NT2/D1 (cell line): ENCODE measurements at places on chromosomes 6 and 20.

DNA sequence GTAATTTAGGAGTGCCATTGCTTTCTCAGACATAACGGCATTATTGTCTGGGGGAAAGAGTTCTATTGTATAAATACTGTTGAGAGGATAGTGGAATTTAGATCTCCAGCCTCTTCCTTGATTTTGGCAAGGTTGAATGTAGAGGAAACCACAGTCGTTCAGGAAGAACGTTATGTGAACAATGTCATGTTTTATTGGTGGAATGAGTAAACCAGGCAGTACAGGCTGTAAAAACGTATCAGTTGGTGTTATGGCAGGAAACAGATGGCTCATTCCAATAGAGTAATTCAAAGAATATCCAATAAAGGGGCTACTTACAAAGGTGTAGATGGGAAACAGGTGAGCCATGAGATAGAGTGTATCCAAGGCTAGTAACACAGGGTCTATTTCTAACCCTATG is 123.6 kb upstream of the SLC35B3 start:
- DNase-seq: no peak

- DNase-seq: no peak
Measured at GRCh38 chr20:57814529-57814928, 104.7 kb upstream of the PMEPA1 start.

DNA sequence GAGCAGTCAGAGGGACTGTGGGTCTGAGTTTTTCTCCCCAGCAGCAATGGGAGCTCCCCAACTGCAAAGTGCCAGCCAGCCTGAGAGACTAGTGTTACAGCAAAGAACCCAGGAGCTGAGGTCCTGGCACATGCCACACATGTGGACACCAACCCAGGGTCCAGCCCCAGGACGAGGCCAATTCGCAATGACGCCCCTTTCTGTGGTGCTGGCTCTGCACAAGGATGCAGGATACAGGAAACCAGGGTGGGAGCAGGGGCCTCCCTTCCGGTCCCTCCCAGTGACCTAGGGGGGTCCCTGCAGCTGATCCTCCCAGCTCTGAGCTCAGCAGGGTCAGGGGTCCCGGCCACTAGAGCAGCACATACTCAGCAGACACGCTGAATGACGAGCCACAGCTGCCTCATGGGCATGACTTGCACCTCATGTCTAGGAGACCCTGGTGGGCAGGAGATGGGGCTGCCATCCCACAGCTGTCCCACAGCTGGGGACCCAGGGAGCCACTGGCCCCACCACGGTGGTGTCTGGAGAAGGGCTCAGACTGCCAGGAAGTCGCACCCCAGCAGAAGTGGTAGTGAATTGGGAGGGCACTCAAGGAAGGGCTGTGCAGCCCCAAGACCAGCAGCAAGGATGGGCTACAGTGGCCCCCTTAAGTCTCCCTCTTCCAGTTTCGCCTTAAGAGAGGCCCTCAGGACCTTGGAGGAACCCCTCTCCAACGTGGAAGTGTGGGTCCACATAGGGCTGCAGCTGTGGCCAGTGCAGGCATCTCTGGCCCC is 3.6 kb downstream of the ARFRP1 start:
- DNase-seq: no peak

GRCh38 chr6:135990439-135990838 is 138.9 kb downstream of the PDE7B start:
- DNase-seq: no peak

GRCh38 chr20:11445161-11445560 is 472.5 kb upstream of the BTBD3 start:
- DNase-seq: no peak

DNA sequence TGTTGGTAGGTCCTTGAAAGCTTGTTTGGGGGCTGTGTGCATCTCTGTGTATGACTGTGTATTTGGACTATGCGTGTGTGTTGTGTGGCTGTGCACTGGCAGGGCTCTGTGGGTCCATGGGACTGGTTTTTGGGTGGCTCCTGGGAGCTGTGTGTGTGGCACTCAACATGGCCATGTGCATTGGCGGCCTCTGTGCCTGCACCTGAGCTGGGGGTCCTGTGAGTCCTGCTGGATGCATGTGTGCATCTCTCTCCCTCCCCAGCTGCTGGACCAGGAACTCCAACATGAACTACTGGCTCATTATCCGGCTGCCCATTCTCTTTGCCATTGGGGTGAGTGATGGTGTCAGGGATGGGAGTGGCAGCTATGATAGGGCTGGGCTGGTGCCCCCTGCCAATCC is 30.1 kb downstream of the GLP1R start:
- no peak for DNase-seq

- DNase-seq: no peak
Measured at GRCh38 chr6:148128014-148128730, 214.5 kb upstream of the SASH1 start.

GRCh38 chr6:123812621-123813020 is 9.0 kb downstream of the NKAIN2 start:
- DNase-seq: no peak

DNA sequence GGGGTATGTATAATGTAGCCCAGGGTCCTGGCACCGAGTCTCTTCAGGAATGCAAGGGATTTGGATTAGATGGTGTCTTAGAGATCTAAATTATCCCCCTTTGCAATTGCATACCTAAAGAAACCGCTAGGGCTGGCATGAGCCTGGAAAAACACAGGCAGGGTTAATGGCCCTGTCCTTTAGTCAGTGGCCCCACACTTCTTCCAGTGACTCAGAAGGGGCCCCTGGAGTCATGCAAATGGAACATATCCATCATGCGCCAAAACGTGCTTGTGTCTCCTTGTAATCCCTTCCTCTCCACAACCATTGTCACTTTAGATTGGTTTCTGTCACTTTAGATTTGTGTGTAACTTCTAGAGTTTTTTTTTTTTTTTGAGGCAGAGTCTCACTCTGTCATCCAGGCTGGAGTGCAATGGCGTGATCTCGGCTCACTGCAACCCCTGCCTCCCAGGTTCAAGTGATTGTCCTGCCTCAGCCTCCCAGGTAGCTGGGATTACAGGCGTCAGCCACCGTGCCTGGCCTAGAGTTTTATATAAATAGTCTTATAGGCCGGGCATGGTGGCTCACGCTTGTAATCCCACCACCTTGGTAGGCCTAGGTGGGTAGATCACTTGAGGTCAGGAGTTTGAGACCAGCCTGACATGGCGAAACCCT is 8.7 kb upstream of the MYBL2 start:
- DNase-seq: no peak

DNA sequence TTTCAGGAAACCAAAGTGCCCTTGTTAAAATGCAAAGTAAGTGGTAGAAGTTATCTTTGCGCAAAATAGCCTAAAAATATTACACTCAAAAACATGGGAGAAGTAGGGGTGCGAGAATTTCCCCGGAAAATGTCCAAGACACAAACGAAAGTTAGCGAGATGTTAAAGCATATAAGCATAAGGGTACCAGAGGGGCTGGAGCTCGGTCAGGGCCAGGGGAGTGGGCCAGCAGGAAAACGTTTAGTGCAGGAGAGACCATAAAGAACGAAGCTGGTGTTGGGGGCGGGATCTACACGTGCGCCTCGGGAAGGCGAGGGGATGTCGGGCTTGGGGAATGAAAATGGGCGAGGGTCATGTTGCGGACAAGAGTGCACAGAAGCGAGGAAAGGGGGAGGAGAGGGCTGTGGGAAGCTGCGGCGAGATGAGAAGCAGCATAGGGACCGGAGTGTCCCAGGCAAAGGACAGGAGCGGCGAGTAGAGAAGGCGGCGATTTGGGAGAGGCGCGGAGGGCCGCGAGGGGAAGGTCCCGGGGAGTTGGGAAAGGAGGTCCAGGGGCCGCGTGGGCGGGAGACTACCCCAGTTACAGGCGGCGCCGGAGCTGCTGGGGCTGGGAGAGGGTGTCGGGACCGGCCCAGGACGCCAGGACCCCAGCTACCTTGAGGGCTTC is 600 bp downstream of the XPO5 start:
- DNase-seq: peak; percentile 5

DNA sequence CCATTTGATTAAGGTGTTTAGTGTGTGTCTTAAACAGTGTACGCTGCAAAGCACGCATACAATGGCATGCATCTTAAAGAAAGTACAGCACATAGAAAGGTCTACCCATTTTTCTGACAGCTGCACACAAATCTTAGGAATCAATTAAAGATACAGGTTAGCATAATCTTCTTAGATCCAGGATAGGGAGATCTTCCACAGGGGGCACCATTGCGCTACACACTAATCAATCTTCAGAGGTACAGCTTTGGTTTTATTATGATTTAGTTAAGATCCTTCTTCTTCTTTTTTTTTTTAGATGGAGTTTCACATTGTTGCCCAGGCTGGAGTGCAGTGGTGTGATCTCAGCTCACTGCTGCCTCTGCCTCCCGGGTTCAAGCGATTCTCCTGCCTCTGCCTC is 63.7 kb upstream of the BEND3 start:
- DNase-seq: no peak

- DNase-seq: no peak
Measured at GRCh38 chr6:53464927-53465460, 79.9 kb downstream of the GCLC start.

DNA sequence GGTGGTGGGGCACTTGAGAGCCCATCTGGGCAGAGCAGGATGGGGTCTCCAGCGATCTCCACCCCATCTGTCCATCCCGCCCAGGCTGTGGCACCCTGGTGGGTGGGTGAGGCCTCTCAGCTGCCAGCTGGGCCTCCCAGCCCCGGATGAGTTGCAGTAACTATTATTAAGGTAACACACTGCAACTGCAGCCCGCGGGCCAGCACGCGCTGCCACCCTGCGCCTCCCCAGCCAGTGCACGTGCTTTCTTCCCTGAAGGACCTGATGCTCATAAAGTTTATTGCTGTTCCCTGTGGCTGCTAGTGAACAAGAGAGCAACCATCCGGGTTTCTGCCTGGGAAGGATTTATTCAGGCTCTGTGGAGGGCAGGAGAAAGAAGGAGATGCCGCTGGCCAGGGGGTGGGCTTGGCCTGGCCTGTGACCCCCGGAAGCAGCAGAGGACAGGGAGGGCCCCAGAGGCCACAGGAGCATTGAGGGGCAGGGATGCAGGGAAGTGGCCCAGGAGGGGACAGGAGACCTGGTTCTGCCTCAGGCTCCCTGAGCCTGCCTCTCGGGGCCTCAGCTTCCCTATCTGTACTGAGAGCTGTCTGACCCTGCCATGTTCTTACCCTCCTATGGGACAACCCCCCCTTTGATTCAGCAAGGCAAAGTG is 1.7 kb downstream of the IP6K3 start:
- DNase-seq: no peak

DNA sequence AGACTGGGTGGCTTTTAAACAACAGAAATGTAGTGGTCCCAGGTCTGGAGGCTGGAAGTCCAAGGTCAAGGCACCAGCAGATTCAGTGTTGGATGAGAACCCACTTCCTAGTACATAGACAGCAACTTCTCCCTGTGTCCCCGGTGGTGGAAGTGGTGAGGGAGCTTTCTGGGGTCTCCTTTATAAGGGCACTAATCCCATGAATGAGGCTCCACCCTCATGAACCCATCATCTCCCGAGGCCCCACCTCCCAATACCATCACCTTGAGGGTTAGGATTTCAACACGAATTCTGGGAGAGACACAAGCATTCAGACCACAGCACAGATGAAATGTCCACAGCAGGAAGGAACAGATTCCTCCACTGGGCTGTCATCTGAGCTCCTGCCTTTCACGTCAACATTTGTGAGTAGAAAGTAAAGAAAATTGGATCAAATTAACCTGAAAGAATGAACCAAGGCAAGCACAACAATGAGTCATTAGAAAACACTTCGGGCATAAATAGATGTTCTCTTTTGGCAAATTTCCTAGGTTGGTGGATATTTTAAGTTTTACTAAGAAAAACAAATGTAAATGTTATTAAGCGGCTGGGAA is 130.7 kb downstream of the RNASET2 start:
- no peak for DNase-seq

DNA sequence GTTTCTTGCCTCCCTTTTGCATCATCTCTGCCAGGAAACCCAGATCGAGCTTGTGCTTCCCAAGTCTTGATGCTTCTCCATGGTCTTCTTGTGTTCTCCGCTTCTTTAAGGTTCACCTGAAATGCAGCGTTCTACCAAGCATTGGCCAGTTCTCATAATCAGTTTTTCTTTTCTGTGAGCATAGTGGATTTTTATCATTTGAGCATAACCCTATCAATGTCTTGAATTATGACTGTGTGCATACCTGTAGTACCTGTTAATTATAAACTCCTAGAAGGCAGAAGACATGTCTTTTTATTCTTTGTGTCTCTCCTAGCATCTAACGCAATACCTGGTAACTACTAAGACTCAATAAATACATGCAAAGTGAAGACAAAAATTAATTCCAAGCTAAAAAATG is 804.4 kb upstream of the FLRT3 start:
- no peak for DNase-seq

DNA sequence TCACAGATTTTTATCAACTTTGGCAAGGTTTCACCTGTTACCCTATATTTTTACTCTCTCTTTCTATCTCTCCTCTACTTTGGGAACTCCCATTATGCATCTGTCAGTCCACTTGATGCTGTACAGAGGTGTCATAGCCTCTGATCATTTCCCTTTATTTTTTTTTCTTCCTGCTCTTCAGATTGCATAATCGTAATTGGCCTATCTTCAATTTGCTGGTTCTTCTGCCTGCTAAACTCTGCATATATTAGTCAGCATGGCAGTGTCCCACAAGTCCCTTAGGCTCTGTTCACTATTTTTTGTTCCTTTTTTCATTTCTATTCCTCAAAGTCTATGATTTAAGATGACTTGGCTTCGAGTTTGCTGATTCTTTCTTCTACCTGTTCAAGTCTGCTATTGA is 44.7 kb upstream of the MICB start:
- no peak for DNase-seq

- DNase-seq: no peak
Measured at GRCh38 chr20:45037050-45037449, 63.9 kb downstream of the KCNS1 start.

DNA sequence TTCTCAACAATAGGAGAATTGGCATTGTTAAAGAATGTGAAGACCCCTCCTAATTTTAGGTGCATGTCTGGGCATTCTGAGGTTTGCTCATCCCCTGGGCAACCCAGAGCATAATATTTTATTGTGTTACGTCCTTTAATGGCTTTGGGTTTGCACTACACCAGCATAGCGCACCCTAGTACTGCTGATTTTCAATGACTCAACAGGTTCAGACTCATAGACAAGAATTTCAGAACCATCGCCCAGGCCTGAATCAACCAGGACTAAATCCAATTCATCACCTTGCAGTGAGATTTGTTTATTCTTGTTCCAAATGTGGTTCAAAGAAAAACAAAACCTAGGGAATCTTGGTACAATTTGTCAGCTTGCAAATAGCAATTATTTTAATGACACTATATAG is 137.8 kb upstream of the PHACTR1 start:
- no peak for DNase-seq

DNA sequence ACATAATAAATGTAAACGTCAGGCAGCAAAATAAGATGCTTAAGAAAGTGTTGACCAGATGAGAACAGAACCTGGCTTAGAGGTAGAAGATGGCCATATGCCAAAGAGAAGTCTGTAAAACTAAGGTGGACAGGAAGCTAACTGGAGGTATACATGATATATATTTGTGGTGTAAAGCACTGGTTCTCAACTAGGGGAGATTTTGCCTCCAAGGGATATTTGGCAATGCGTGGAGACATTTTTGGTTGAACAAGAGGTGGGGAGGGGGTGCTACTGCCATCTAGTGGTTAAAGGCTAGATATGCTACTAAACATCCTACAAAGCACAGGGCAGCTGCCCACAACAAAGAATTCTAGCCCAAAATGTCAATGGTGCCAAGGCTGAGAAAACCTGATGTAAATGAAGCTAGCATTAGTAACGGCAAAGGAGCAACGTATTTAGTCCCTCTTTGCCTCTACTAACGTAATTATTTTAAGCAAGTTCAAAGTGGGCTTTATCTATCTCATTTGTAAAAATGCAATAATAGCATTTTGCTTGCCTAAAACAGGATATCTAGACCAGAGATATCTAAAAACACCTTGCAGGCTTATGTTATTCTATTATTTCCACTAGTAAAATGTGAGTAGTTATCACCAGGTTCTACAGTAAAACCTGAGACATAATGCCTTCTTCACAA is 182.6 kb downstream of the RNGTT start:
- DNase-seq: peak; percentile 44
